NCI-H1092 treated with DMSO at 0.1 percent for 48 hours (cell line): ENCODE measurements at places on chromosomes 6 and 20.

DNA sequence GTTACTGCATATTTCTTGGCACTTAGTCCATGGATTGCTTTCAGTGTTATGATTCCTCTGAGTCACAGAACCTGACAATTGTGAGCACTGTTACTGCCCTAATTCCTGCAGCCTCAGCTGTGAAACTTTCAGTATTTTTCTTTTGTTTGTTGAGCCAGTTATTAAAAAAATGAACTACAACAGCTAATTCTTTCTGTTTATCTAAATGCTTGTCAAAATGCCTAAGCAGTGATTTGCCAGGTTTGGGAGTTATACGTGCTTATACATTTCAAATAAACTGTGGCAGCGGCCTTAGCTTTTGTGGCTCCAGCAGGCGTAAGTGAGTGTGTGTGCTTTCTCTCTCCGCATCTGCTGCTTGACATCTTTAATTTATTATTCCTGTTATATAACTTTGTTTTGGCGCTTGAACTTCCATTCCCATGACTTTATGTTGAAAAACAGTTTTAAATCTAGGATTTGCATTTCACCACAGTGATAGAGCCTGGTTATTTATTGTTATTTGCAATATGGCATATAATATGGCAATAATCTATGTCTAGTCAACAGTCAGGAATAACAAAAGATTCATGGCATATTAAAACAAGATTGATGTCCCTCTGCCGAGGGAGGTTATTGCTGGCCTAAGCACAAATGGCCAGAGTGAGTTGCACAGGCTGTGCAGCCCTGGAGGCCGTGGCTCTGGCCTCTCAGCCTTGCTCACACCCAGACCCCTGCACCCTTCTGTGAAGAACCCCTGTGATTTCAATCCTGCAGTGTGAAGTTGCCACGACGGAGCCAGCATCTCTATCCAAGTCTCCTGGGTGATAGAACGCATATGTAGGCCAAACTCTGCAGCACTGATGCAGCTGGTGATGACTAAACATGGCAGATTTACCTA, 303.4 kb downstream of the THBS2 start:
- no peak for DNase-seq

GRCh38 chr20:542777-543368, 717 bp downstream of the CSNK2A1 start:
- DNase-seq = no peak

DNA sequence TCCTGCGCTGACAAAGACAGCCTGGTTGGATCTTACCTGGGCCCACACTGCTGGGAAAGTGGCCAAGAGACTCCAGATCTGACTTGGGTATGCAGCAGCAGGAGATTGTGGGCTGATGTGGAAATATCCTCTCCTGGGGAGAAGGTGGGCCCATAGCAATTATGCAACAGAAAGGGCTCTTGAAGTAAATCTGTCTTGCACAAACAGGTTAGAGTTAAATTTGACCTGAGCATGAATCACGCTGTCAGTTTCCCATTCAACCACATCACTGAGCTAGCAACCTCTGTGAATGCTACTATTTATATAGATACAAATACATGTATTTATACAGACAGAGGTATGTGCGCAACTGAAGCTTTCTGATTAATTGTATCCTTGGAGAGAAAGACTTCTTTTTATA, 28.3 kb upstream of the PDYN start:
- no peak for DNase-seq

- DNase-seq = no peak
Observed at GRCh38 chr6:81455641-81456040, 296.8 kb downstream of the TENT5A start.

- DNase-seq = no peak
Observed at GRCh38 chr20:50364542-50364941, 145.6 kb upstream of the PTPN1 start.

DNA sequence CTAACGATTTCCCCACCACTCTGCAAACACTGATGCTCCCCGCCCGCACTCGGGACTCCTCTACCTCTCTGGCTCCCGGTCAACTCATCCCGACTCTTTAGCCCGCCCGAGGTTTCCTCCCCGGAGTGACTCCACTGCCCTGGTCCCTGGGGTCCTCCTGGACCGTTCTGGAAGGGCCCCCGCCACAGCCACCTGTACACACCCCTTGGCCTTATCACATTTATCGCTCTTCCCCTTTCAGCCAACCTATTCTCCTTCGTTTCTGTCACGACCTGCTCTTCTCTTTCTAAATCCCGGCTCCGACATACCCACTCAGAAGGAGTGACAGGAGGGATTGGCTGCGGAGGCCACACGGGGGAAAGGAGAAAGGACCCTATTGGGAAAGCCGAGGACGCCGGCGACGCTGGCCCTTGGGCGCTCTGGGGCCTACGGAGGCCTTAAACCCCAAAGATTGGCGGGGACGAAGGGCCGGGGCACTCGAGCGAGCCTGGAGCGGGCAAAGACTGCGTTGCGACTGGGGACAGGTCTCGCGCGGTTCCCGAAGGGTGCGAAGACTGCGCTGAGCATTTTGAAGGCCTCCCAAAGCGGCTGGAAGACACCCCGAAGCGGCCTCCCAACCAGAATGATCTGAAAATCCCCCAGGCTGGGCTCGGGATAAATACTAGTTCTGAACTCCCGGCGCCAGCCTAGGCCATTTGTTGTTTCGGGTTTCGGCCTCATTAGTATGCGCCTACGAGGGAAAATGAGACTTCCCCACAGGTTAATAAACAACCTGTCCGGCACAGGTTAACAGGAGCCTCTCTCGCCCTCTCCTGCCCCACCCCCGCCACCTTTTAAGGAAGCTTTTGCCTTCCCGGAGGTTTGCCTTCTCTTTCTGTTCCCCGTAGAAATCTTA, 9.2 kb downstream of the SIM1 start:
- DNase-seq = no peak

GRCh38 chr6:162921510-162922040, 193.8 kb downstream of the PACRG start:
- no peak for DNase-seq

- no peak for DNase-seq
Observed at GRCh38 chr20:62823688-62824475, 7.0 kb downstream of the COL9A3 start.

DNA sequence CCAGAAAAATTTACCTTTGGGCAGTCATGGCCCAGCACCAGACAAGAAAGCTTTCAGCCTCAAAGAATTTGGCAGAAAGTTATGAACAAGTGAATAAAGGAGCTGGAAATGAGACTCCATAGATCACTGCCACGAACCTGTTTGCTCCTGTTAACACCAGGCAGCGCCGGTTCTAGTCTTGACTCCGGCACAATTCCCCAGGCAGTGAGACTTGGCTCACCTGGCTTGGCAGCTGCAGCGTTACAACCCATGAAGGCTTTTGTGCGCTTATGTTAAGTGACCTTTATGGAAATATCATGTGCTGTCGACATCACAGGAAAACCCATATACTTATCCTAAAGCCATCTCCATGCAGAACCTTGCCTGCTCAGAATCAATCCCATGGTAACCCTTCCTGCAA, 22.2 kb upstream of the FOXC1 start:
- DNase-seq = no peak

DNA sequence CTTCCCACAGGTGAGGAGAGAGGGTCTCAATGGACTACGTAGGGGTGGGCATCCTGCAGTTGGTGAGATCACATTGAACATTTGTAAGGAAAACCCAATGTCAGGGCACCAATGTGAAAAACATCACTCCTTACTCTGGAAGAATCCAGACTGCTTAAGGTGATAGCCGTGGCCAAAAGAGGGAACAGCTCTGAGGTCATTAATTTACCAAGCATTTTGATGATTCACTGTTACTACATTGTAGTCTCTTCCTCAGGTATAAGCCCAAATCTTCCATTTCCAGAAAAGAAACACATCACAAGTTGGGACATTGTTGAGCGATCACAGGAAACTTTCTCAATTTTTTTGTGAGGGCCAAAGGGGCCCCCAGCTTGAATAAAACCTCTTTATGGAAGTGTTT, 61.1 kb upstream of the SPTLC3 start:
- DNase-seq = no peak

DNA sequence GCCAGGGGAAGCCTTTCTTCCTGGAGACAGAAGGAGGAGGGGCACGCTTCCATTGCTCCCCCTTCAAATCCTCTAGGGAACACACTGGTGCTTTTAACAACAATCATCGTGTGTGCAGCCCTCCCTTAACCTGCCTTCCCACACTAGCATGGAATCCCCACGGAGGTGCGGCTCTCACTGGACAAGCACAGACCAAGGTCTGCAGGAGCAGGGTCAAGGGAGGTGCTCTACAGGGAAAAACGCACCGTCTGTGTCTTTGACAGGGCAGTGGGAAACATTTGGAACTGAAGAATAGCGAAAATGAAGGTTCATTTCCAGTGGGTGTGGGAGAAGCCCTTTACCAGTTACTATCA, 527.1 kb downstream of the QKI start:
- DNase-seq = no peak

DNA sequence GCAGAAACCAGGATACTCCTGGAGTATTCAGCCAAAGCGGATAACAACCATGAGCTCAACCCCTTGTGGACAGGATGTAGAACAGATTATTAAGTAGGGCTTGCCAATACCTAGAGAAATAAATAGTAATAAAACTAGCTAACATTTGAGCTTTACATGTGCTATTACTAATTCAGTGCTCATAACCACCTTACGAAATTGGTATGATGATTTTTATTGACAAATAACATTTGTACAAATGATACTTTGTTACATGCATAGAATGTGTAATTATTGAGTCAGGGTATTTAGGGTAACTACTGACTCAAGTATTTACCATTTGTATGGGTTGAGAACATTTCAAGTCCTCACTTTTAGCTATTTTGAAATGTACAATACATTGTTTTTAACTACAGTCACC, 287.9 kb downstream of the CDC5L start:
- no peak for DNase-seq

- no peak for DNase-seq
Observed at GRCh38 chr6:166235666-166236292, 68.1 kb upstream of the TBXT start.

DNA sequence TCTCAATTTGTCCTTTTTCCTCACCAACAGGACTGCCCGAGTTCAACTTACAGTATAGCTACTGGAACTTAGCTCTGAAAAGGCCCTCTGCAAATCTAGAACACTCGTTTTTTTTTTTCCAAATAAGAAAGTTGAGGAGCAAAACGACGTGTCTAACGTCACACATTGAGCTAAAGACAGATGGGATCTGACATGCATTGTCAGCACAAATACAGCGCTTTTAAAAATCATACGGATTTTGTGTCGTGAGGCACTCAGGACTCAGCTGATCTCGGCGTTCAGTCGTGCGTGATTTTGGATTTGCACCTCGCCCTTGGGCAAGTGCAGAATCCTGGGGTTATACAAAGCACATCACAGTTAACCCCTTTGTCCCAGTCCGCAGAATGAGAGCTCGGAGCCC, 94.7 kb upstream of the ZNF322 start:
- no peak for DNase-seq

GRCh38 chr20:51389543-51390264, 152.8 kb downstream of the NFATC2 start:
- no peak for DNase-seq

GRCh38 chr6:136503303-136504029, 46.8 kb downstream of the MAP7 start:
- no peak for DNase-seq

- DNase-seq = no peak
Observed at GRCh38 chr20:35251613-35251940, 25.1 kb downstream of the MMP24 start.

GRCh38 chr20:38825571-38825900, 20.0 kb downstream of the PPP1R16B start:
- DNase-seq = no peak

GRCh38 chr6:147437615-147438014, 70.9 kb upstream of the SAMD5 start:
- DNase-seq = no peak

DNA sequence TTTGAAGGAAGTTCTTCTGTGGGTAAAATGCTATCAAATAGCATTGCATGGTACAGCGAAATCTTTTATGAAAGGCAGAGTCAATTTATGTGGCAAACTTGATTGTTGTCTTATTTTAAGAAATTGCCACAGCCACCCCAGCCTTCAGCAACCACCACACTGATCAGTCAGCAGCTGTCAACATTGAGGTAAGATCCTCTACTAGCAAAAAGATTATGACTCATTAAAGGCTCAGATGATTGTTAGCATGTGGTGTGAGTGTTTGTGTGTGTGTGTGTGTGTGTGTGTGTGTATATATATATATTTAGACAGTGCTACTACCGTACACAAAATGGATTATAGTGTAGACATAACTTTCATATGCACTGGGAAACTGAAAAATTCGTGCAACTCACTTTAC, 27.8 kb downstream of the LRRN4 start:
- DNase-seq = no peak

DNA sequence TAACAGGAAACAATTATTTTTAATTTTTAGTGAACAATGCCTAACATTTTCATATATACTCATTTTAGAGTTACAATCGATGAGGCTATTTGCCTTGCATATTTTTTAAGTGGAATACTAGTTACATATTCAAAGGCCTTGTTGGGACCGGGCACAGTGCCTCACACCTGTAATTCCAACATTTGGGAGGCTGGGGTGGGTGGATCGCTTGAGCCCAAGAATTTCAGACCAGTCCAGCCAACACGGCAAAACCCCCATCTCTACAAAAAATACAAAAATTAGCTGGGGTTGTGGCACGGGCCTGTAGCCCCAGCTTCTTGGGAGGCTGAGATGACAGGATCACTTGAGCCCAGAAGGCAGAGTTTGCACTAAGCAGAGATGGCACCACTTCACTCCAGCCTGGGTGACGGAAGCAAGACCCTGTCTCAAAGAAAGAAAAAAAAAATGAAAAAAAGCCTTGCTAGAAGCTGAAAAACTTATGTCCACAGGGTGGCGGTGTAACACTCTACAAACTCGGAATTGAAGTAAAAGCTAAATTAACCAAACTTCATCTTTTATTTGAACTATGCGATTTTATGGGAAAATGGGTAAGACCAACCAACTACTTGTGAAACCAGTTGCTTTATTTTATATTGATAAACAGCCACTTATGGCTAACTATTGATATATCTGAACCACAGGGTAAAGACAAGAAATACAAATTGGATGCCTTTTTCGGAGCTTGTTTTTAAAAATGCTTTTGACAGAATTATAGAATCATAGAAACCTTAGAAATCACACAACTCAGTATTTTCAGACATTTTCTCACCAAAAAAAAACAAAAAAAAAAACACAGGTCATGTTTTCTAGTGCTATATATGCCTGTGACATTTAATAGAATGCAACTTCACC, 24.1 kb upstream of the ROS1 start:
- DNase-seq = peak; percentile 32

DNA sequence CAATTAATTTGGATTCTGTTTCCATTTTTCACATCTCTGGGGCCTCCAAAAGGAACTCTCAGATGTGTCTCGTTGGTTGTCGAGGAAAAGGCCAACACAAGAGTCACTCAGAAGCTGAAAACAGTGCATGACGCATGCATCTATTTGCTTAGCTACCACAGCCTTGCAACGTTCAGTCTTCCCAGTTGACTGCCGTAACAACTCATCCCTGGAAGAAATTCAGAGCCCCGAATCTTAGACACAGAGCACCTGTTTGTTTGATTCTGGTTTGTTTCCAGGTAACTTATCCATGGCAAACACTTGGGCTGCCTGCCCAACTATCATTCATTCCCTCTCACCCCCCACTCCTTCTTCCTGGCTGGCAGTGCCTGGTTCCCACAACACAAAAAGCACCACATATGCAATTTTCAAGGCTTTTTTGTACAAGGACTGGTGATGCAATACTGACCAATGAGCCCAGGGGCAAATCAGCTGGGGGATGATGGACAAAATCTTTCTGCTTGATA, 60.5 kb downstream of the ZMYND8 start:
- no peak for DNase-seq
